ENCODE measurements at places on chromosomes 1 and 21.

DNA sequence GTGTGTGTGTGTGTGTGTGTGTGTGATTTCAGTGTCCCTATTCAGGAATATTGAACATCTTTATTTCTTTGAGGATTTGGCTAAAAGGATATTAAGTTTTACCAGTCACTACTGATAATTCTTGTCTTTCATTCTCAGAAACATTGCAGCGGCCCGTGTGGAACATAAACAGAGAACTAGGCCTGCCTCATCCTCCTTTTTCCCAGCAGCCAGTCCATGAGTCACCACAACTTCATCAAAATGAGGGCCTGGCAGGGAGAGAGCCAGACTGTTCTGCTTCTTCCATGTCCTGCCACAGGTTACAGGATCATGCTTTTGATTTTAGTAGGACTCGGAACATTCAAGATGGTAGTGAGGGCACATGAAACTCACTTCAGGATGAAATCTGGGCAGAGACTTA is 50.7 kb downstream of the LRIG2 start:
- DNase-seq: no peak

DNA sequence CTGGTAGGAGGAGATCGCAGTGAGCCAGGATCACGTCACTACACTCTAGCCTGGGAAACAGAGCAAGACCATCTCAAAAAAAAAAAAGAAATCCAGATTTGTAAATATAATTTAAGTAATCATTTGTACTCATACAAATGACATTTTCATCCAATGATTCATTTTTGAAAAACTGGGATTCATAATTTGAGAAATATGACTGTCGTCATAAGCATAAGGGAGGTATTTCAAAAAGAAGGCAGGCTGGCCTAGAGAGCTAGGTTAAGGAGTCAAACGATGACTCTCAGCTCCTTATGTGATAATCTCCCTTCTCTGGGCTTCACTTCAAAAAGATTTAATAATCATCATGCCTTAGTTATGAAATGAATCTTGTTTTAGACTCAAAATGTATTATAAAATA is 2.3 kb downstream of the GART start:
- no peak for DNase-seq

GRCh38 chr1:30063621-30064280 is 659.6 kb downstream of the MATN1 start:
- DNase-seq: no peak

- DNase-seq: no peak
Observed at GRCh38 chr1:24149866-24150233, 6.9 kb upstream of the IL22RA1 start.

GRCh38 chr1:18913065-18913835 is 10.9 kb upstream of the ALDH4A1 start:
- peak; percentile 76 for DNase-seq

GRCh38 chr1:25110036-25110435 is 122.3 kb downstream of the SYF2 start:
- DNase-seq: no peak

DNA sequence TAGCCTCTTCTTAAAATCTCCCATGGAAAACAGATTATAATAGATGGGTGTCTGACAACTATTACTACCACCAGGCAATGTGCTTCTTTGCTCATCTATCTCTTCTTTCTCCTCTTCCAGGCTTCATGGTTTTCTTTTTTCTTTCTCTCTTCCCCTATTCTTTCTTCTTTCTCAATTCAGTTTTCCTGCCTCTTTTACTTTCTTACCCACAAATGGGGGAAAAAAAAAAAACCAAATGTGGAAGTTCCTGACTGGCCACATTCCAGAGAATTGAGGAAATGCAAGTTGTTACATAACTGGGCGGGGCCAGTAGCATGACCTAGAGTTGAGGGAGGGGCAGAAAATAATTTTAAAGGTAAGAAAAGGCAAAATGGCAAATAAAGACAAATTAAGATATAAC is 10.9 kb upstream of the SMG7 start:
- DNase-seq: no peak

DNA sequence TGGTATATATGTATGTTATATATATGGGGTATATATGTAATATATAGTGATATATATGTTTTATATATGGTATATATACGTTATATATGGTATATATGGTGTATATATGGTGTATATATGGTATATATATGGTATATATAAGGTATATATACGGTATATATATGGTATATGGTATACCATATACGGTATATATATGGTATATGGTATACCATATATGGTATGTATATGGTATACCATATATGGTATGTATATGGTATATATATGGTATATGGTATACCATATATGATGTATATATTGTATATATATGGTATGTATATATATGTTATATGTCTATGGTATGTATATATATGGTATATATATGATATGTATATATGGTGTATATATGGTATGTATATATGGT is 447.7 kb upstream of the USP24 start:
- no peak for DNase-seq

- peak; percentile 78 for DNase-seq
Observed at GRCh38 chr1:151511636-151512215, 539 bp downstream of the CGN start.

GRCh38 chr1:88140325-88140724 is 543.7 kb upstream of the PKN2 start:
- DNase-seq: no peak

GRCh38 chr1:18326211-18326897 is 154.4 kb upstream of the KLHDC7A start:
- DNase-seq: no peak

- DNase-seq: peak; percentile 92
Observed at GRCh38 chr1:147670319-147671001, at the start of gene ACP6. ACP6 (minus strand) TSS chr1:147670524; CDS start chr1:147670048, 476 bp downstream.

DNA sequence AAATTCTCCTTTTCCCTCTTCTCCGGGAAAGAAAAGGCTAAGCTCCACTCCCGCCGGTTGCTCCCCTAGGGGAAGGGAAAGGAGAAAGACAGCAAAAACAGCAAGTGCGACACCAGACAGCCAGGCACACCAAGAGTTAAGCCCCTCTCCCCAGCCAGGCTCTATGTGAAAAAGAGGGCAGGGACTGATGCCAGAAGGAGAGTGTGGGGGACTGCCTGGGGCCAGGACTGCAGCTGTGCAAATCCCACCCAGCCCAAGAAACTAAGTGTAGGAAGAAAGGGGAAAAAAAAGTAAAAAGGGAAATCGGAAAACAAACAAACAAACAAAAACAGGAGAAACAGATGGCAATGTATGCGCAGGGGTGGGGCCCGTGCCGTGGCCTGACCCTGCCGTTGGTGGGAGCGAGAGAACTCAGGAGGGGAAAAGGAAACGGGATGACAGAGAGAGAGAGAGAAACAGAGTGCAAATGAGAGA is 27.7 kb upstream of the FMO1 start:
- DNase-seq: no peak

DNA sequence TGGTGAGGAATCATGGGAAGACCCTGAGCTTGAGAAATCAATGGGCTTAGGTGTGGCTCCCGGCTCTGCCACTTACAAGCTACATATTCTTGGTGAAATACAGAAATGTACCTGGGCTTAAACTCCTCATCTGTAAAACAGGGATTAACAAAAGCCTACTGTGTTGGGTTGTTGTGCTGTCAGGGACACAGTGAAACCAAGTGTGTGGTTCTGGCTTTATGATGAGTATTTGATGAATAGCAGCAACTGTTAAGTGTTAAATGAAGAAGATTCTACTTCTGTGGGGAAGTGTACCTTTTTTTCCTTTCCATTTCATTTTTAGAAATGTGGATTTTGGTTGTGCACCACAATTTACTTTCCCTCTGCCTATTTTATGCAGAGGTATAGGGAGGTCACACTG is 41.1 kb upstream of the DUSP10 start:
- no peak for DNase-seq

GRCh38 chr1:77831976-77832711 is 52.7 kb downstream of the MIGA1 start:
- no peak for DNase-seq

DNA sequence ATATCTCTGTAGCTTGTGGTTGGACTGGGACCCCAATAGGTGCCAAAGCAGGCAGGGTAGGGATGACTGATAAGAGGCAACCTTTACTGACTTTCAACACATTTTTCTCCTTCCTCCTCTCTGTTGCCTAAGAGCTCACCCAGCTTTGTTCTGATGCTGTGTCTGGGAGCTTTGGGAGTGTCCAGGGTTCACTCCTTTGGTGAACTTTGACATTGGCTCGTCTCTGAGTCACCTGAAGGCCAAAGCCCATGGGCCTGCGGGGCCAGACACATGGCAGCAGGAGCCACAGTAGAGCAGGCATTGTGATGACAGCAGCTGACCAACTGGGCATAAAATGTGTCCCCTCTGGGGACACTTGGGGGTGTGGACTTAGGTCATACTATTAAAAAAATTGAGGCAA is 99.5 kb upstream of the ZNF644 start:
- DNase-seq: no peak

DNA sequence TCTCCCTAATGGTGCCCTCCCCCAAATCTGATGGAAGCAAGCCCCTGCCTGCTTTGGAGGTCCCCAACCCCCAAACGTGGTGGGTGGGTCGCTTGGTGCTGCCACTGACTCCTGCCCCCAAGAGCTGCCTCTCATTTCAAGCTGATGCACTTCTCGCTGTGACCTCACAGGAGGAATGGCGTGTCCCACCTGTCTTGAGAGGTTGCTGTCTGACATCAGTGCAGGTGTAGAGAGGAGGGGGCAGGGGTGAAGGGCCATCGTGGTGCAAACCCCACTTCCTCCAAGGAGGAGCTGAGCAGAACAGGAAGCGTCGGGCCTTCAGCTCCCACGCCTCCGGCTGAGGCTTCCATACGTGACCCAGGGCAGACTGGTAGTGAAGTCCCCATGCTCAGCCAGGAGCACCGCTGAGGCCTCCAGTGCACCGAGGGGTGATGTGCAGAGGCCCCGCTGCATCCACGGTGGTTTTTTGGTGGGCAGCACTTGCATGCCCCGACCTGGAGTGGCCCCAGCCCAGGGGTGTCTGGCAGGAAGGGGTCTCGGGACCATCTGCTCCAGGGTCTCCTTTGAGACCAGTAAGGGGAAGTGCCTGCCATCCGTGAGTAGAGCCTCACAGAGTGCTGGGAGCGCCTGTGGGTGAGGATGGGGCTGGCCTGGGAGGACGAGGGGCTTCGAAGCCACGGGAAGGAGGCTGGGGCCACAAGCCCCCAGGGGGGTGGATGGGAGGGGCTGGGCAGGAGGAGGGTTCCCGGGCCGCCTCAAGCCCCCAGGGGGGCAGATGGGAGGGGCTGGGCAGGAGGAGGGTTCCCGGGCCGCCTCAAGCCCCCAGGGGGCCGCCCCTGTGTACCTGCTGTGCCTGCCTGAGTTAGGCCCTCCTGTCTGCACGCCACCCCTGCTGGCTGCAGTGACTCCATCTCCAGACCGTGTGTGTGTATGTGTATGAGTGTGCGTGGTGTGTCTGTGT is 39.8 kb downstream of the WDR4 start:
- no peak for DNase-seq

GRCh38 chr1:51526248-51526647 is 7.2 kb upstream of the EPS15 start:
- DNase-seq: no peak

GRCh38 chr1:207191061-207191460 is 87.0 kb downstream of the C4BPA start:
- DNase-seq: no peak

DNA sequence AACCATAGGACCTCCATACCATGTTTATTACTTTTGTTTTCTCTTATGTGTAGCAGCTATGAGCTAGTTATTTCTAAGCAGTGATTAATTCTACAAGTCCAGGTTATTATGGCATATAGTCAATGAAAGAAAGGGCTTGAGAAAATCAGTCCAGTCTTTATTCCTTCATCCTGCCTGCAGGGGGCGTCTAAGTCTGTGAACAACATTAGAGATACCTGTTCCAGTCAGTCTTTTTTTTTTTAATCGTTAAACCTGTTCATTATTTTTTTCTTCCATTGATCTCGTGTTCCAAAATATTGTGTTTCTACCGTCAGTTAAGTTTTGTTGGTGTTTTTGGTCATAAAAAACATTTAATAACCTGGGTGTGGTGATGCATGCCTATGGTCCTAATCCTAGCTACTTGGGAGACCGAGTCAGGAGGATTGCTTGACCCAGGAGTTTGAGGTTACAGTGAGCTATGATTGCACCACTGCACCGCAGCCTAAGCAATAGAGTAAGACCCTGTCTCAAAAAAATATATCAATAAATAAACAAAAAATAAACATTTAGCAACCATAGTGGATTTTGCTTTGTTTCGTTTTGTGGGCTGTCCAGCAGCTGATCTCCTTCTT is 29.4 kb upstream of the CD2 start:
- peak; percentile 73 for DNase-seq

DNA sequence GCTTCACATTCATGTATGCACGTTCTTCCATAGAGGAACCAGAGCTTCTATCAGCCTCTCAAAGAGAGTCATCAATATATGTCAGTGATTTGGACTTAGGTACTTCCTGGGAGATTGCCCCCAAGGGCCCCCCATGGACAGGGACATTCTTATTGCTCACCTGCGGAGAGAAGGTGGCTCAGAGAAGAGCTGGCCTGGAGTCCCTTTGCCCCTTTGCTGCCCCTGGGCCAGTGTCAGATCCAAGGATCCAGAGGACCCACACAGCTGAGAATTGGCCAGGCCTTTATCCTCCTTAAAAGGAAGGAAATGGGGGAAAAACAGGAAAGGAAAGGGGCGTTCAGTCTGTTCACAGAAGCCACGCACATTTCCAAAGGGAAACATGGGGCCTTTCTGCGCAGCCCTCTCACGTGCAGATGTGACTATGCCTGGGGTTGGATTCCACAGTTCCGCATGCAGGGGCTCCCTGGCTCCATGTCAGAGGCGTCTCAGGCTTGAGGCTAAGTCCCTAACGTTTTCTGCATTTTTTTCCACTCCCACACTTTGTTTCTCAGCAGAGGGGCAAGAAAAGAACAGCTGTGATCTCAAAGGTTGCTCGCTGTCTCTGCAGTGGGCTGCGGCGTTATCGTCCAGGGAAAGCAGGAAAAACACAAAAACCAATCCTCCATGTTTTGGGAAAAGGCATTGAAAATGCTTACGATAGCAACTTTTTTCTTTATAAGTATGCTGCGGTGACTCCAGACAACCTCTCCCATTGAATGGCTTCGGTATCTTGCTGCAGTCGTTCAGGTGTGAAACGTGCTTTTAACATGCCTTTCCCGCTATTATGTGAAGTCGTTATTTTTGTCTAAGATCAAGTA is 5.9 kb downstream of the C1orf226 start:
- DNase-seq: no peak

- DNase-seq: no peak
Observed at GRCh38 chr1:2134621-2135307, 59.8 kb downstream of the FAAP20 start.

- DNase-seq: no peak
Observed at GRCh38 chr1:93501399-93501798, 53.5 kb downstream of the FNBP1L start.
